ENCODE measurements at places on chromosomes 7 and 10.

DNA sequence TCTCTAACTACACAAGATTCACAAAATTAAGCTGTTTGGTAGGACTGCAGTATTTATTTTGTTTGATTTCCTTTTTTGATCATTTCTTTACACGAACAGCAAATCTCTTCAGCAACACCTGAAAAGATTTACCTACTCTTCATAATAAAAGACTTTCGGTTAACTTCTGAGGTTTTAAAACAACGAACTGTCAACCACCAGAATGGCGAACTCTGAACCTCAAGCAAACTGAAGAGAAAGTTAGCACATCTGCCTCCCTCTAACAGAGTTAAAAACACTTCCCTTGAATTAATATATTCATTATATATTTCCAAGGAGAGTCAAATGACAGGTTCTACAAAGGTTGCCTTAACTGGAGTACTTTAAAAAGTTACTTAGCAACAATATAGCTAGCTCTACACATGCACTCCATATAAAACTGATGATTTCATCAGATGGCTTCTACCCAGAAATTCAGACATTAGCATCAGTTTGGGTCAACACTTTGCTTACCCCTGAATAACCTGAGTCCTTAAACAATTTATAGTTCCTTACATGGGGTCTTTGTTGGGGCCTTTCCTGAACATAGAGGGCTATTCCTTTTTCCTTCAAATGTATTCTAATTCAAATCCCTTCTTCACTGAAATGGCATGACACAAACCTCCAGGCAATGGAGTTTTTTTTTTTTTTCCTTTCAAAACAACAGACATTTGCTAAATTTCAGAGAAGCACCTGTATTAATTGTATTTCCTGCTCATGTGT lies 118.3 kb downstream of the SEM1 start:
- no peak for DNase-seq

GRCh38 chr7:101315336-101315735 lies 6.3 kb downstream of the IFT22 start:
- peak; percentile 76 for DNase-seq

- DNase-seq: no peak
Observed at GRCh38 chr7:106270122-106270977, 14.4 kb downstream of the NAMPT start.

- DNase-seq: no peak
Observed at GRCh38 chr10:118277871-118278270, 64.3 kb downstream of the FAM204A start.

DNA sequence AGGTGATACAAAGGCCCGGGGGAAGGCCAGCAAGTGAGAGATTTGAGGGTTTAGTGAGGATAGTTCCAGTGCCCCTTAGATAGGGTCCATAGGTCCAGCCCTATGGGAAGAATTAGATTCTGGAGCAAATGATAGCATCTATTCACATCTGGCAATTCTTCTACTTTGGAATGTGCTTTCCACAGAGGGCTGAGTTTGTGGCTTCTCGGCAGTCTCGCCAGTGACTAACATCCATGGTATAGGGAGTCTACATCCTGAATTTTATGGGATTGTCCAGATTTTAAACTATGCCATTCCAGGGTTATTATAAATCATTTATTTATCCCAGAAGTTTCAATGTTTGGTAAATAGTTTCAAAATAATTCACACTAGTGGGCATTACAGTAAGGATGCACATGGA lies 207.3 kb upstream of the ADO start:
- DNase-seq: no peak

GRCh38 chr10:111265341-111265740 lies 188.5 kb downstream of the ADRA2A start:
- DNase-seq: no peak

GRCh38 chr7:29561271-29561670 lies 2.4 kb upstream of the PRR15 start:
- no peak for DNase-seq
